GM06990 (cell line): ENCODE measurements at places on chromosomes 3 and 15.

GRCh38 chr15:70717237-70717793 lies 46.0 kb downstream of the UACA start:
- DNase-seq = no peak

DNA sequence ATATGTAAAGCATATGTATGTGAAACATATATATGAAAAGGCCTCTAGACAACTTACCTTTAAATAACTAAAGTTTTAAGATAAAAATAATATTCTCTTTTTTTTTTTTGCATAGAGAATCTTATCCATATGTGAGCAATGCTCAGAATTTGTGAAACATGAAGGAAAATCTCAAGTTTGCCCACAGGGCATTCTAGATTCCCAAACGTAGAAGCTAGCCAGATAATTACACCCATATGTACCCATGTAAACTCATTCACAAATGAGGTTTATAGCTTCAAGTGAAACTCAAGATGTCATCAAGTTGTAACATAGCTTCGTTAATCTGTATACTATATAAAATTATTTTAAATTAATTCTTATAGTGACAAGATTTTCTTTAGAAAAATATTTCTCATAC lies 537.3 kb upstream of the NR2F2 start:
- DNase-seq = no peak

DNA sequence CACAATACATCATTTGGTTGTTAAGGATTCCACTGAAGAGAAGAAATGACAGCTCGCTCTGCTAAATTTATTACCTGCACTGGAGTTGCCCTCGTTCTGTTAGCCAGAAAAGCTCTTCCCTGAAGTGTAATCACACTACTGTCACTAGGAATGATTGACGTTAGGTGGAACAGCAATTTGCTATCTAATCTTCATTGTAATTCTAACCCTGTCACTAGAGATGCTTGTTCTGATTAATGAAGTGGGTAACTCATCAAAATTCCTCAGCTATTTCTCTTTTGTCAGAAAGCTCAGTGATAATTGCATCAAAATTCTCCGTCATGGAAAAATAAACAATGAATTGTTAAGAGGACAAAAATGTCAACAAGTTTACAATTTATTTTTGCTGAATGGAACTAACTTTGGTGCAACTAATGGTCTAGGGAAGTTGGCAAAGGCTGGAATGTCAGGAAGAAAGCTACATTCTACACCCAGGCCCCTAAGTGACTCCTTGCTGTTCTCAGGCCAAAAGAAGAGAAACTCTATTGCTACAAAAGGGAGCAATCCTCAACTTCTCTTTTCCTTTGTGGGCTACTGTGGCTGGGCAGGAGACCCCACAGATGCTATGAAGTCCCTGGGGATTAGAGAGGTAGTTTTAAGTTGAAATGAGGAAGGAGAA lies 34.1 kb downstream of the CCDC191 start:
- DNase-seq = no peak

DNA sequence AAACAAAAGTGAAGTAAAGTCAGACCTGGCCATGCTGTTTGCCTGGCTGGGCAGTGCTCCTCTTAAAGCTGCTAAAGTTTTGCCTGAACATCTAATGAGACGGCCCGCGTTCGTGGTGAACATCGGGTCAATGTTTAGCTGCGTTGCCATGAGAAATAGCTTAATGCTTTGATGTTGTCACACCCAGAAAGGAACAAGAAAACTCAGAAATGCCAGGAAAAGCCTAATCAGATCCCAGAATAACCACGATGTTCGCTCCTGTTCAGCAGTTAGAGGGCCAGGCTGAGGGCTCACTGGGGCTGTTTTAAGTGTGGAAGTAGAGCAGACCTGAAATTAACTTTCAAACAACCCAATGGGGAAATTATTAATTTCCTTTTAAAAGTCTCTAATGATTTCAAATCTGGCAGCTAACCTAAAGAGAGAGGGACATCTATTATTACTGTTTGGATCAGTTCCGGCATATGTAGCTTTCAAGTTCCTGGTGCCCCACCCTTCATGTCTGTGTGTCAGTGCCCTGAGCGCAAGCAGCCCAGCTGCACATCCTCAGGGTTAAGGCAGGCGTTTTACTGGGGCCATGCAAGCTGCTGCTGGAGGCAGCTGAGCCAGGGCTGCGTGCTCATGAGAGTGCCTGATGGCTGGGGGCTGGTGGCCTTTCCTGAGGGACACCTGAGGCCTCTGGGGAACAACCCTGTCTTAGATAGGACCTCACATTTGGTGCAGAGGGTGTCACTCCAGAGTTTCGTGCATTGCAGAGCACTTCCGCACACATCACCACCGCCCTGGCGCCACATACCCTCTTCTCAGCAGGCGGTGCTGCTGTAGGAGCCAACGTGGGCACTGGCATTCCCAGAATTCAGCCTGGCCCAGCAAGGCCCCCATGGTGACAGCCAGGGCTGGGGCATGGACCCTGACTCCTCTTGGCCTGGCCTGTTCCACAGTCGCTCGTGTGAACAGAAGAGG lies 76.6 kb downstream of the LRRK1 start:
- no peak for DNase-seq

DNA sequence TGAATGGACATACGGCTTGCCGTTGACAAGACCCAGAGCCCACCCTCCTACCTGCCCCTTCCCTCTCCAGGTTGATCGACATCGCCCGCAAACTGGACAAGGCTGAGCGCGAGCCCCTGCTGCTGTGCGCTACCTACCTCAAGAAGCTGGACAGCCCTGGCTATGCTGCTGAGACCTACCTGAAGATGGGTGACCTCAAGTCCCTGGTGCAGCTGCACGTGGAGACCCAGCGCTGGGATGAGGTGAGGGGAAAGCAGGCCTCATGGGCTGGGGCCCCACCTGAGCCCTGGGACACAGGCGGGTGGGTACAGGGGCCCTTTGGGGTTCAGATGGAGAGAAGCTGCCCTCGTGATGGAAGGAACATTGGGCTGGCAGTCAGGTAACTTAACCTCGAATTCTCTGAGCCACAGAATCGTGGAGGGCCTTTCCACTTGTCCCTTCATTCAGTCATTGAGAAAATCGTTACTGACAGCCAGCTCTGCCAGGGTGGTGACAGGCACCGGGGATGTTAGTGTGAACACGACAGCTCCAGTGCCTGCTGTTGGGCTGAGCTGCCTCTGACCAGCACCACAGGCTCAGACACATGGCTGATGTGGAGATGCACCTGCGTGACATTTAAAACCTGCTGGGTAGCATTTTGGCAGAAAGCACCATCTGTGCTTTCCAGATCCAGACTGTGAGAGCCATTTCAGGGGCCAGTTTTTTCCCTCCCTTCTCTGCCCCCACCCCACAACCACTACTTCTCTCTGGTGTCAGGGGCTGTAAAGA lies 25.6 kb upstream of the RHO start:
- no peak for DNase-seq

DNA sequence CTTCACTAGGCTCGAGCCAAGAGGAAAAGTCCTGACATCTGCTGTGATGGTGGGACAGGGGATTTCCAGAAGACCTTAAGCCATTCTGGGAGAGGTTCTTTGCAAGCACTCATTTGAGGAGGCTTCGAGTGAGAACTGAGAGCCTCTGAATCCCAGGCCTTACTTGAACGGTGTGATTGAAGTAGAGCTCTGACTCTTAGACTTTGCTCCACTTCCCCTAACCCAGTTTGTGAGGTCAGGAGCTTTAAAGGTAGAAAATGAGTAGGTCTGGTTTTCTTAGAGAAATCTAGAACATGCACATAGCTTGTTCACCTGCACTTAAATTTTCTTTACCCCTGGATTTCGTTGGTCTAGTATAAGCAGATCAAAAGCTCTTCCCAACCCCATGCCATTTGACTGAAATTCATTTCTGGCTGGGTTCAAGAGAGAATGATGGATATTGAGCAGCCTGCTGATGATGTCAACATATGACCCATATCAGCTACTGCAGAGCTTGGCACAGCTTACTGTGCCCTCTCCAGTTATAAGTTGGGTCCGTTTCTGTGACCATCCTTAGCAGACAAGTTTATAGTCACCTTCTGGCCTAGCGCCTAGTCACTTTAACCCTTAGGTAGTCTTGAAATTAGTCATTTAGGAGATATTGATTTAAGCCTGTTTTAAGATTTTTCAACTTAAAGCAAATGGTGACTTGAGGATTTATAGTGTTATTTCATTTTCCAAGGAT lies 229.2 kb upstream of the CHRM5 start:
- no peak for DNase-seq

DNA sequence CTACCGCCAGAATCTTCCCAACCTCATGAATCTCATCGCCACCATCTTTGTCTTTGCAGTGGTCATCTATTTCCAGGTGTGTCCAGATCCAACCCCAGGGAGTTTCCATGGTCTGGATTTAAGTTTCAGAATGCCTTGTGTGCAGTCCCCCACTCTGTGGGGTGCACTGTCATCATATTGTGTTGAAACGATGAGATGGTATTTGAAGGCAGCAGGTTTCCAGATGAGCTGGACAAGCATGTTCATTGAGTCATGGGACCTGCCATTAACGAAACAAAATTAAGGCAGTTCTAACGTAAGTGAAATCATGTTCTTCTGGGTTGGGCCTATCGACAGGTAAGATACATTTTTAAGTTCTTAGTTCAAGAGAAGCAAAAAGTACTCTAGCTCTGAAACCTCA lies 12.7 kb downstream of the SEC61A1 start:
- DNase-seq = no peak

- DNase-seq = no peak
Observed at GRCh38 chr3:2978977-2979732, 131.0 kb downstream of the IL5RA start.

GRCh38 chr15:70801109-70801508 lies 37.8 kb upstream of the UACA start:
- DNase-seq = no peak

DNA sequence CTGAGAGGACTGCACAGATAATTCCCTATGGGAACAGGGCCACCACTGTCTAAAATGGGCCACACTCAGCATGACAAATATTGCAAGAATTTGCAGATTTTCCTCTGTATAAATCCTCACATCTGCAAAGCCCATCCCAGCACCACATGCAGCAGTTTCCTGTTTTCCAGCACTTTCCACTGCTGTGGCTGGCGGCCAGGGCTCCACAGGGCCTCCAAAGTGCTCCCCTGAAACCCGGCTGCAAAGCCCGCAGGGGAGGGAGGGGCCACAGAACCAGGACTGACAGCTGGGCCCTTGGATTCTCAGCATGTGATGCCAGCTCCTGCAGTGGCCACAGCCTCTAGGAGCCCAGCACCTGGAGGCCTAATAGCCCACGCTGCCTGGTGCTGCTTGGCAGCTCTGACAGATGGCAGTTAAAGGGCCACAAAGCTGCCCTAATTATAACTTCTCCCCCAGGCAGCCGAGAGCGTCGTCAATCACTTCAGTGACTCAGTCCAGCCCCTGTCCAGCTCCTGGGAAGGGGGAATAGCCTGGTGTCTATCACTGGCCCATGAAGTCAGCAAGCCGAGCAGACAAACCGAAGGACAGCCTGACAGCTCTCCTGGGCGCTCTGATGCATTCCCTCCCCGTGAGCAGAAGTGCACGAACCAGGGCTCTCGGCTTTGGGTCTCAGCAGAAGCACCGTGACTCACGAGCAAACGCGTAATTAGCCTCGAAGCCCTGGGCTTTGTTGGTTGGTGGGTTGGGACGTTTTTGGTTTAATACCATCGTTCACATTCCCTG lies 4.7 kb downstream of the LRRC15 start:
- DNase-seq = no peak

GRCh38 chr15:84881520-84881830 lies 3.0 kb upstream of the SLC28A1 start:
- DNase-seq = no peak

- DNase-seq = no peak
Observed at GRCh38 chr15:64285871-64286270, 70.1 kb downstream of the CSNK1G1 start.

GRCh38 chr15:62773369-62774165 lies 269.0 kb upstream of the TPM1 start:
- no peak for DNase-seq

DNA sequence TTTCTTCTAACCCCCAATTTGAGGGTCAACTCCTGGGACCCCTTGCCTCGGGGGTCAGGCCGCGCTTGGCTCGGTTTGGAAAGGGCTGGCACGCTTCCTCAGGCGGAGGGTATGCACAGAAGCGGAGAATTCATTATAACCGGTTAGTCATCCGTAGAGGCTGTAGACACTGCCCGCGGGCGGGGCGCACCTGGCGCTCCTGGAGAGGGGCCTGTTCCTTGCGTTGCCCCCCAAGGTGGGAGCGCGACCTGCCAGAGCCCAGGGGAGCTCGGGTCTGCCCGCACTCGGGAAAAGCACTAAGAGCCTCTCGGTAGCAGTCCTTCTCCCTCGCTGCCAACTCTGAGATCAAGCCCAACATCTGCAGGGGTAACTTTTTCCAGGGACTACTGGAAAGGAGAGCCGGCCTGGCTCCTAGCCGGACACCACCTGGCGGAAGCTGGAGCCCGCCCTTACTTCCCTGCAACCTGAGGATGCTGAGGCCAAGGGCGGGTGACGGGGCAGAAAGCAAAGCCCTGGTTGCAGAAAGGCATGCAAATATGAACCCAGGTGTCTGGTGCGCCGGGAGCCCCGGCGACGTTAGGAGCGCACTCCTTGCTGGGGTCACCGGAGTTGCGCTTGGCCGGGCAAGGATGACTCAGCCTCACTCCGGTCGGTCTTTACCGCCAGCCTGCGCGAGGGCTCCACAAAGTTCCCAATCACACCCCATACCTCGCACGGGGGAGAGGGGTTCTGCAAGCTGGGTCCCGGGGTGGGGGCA lies 1.5 kb upstream of the CACNA2D3 start:
- DNase-seq = peak; percentile 63

- peak; percentile 57 for DNase-seq
Observed at GRCh38 chr3:141498598-141499223, 11.9 kb downstream of the RASA2 start.

- no peak for DNase-seq
Observed at GRCh38 chr3:40864146-40864782, 335.0 kb upstream of the CTNNB1 start.

- no peak for DNase-seq
Observed at GRCh38 chr3:72533591-72534473, 314.4 kb downstream of the SHQ1 start.

DNA sequence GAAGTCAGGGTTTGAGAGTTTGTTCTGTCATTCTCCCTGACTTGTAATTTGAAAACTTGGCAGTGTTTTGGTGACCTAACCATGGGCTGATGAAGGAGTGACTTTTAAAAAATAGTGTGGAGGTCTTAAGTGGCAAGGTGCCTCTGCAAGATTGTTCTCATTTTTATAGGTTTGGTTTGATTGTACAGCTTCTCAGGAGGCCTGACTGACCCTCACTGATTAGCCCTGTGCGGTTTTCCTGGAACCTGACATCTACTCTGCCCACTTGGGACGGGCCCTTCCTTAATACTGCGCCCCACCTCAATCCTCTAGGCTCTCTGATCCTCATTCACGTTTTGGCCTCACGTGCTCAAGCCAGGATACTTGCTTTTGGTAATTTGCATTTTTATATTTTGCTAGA lies 2.8 kb downstream of the UBE2E1 start:
- no peak for DNase-seq
